ENCODE measurements at places on chromosomes 2 and 18. TPM values are rescaled to one million over a fixed set of nuclear protein-coding genes. Genes with fewer than 3 reads are reported as not detected.

DNA sequence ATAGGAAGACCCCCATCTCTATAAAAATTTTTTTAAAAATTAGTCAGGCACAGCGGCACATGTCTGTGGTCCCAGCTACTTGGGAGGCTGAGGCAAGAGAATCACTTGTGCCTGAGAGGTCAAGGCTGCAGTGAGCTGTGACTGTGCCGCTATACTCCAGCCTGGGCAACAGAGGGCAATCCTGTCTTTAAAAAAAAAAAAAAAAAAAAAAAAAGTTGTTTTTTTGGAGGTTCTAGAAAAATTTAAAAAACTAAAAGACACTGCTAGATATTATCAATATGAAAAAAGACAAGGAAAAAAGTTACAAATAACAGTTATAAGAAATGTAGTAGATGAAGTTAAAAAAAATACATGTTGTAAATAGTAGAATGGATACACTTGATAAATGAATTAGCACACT, 56.1 kb upstream of the C2orf15 start:
- H3K4me1 ChIP-seq = no peaks in the 10 kb centered on the region
- no peaks in the 10 kb centered on the region for H3K36me3 ChIP-seq
- no peak overlapping the region for H3K4me3 ChIP-seq

GRCh38 chr2:48248251-48248933, 281.6 kb upstream of the STON1 start:
- H3K27me3 ChIP-seq = no peaks in the 10 kb centered on the region
- no peaks in the 10 kb centered on the region for H3K36me3 ChIP-seq
- H3K4me1 ChIP-seq = peaks cover 30% of the 10 kb centered on the region
- no peak overlapping the region for H3K27ac ChIP-seq

Gene RPRM
- total RNA-seq = 0.60 TPM

Gene HPCAL1
- 249 TPM for total RNA-seq

Gene SLC19A3
- 37.6 TPM for total RNA-seq

GRCh38 chr2:152743002-152743401, 24.6 kb downstream of the ARL6IP6 start:
- H3K4me1 ChIP-seq = no peaks in the 10 kb centered on the region
- peaks cover 3% of the 10 kb centered on the region for H3K36me3 ChIP-seq
- DNase-seq = no peak
- H3K27ac ChIP-seq = no peak overlapping the region

Gene SKA1
- total RNA-seq = 0.76 TPM

Gene ASXL2
- total RNA-seq = 20.3 TPM

DNA sequence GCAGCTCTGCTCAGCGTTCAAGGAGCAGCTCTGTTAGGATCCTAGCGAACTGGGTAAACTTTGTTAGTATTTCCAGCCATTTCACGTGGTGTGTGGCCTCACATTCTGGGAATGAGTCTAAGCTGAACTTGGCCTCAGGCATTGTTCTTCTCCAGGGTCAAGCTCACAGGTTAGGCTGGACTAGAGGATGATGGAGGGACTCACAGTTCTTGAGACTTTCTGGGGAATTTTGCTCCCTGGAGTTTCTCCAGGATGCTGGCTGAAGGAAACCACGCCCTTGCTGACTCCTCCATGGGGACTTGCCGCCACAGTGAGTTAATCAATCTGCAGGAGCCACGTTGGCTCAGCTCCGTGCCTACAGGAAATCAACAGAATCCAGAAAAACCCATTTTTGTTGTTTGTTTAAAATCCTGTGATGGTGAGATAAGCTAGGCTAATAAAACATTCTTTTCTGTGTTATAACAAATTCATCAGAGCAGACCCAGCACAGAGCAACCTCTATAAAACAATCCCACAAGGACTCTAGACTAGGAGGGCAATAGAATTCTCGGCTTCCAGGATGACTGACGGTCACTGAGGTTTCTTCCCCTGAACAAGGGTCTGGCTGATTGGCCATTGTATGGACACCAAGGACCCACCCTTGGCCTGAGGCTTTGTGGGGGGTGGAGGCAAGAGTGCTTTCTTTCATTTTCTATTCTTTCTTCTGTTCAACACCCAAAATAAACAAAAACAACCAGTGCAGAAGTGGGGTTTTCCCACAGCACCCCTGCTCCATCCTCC, 12.6 kb downstream of the CNDP1 start:
- peak overlapping the region; percentile 72 for H3K27ac ChIP-seq
- DNase-seq = no peak
- H3K36me3 ChIP-seq = no peaks in the 10 kb centered on the region

DNA sequence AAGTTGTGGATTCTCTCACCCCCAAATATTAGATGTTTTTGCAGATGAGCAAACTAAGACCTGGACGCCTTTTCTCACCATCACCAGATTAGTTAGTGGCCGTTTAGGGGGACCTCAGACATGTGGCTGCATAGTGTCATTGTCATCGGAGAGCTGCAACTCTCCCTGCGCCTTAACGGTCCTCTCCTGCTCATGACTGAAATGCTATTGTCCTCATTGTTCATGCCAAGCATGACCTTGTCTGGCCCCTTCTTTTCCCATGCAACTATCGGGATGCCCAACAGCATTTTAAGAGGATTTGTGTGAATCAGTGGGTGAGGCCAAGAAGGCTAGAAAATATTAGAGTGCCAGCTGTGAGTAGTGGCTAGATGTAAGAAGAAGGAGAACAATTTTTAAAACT, 174.2 kb downstream of the SOCS6 start:
- no peaks in the 10 kb centered on the region for H3K27me3 ChIP-seq
- DNase-seq = no peak
- H3K27ac ChIP-seq = no peak overlapping the region
- H3K4me3 ChIP-seq = no peak overlapping the region

GRCh38 chr2:7419186-7419585, 502.0 kb downstream of the RNF144A start:
- no peaks in the 10 kb centered on the region for H3K4me1 ChIP-seq
- H3K36me3 ChIP-seq = no peaks in the 10 kb centered on the region
- no peak overlapping the region for H3K4me3 ChIP-seq
- no peak overlapping the region for H3K27ac ChIP-seq
- DNase-seq = no peak
- no peaks in the 10 kb centered on the region for H3K27me3 ChIP-seq

- no peaks in the 10 kb centered on the region for H3K36me3 ChIP-seq
- H3K4me3 ChIP-seq = no peak overlapping the region
- H3K27ac ChIP-seq = no peak overlapping the region
- H3K4me1 ChIP-seq = peaks cover 32% of the 10 kb centered on the region
These were observed 27.2 kb upstream of the PTPN2 start for GRCh38 chr18:12911025-12911928.

Gene SPEG
- 7.5 TPM for total RNA-seq

GRCh38 chr18:52069201-52069600, 270.8 kb upstream of the DCC start:
- H3K4me1 ChIP-seq = no peaks in the 10 kb centered on the region
- H3K4me3 ChIP-seq = no peak overlapping the region
- H3K27me3 ChIP-seq = no peaks in the 10 kb centered on the region
- H3K27ac ChIP-seq = no peak overlapping the region

Measured in upper lobe of left lung (tissue), 6 donors.